Transverse colon (tissue), 4 donors: ENCODE measurements at places on chromosomes 1 and 21. TPM values are rescaled to one million over a fixed set of nuclear protein-coding genes. Genes with fewer than 3 reads are reported as not detected.

GRCh38 chr1:158255656-158256055 is 1.4 kb downstream of the CD1A start:
- DNase-seq, result no peak

DNA sequence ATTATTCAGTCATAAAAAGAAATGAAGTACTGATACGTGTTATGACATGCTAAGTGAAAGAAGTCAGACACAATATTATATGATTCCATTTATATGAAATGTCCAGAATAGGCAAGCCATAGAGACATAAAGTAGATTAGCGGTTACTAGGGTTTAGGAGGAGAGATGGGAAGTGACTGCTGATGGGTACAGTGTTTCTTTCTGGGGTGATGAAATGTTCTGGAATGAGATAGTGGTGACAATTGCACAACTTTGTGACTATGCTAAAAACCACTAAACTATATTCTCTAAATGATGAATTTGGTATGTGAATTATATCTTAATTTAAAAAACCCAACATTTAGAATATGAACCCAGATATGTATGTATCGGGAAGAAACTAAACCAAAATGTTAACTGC is 27.6 kb downstream of the IPP start:
- DNase-seq, result no peak

DNA sequence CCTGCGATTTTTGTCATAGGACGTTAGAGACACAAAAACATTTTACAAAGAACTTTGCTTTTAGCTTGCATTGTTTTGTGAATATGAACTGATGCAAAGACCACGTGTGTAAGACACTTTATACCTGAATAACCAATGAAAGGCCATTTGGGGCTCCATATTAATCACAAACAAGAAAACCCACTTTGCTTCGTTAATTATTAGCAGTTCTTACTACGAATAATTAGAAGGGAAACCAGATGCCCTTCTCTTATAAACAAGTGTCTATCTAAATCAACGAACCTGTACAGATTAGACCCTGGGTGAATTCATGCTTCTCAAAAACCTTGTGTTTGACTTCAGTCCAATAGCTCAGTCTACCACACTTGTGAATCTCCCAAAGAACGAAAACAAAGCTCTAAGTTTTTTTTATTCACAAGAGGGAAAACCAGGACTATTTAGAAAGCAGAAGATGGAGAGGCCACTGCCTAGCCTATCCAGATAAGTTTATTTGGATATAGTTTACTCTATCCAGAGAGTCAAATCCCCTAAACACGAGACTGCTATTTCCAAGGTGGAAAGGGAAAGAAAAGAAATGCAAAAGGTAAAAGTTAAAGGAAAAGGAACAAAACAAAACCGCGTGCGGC is 897 bp downstream of the CYYR1 start:
- no peak for DNase-seq

DNA sequence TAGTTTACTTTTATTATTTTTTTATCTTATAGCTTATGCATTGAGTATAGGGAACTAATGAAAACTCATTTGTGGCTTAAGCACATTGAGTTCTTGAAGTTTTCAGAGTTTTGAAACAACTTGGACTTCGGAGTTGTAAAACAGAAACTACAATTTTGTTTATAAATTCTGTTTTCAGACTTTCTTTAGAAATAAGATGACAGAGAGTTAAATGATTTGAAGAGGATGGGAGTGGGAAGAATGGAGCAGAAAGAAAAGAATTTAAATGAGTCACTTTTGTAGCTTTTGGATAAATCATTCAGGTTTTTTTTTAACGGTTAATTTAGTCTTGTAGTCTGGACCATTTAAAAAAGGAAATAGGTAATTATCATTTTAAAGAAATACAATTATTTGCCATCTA is 32.3 kb downstream of the INKA2 start:
- no peak for DNase-seq

RPE65 gene
- total RNA-seq, result not detected
